ENCODE measurements at places on chromosomes 2 and 18.

DNA sequence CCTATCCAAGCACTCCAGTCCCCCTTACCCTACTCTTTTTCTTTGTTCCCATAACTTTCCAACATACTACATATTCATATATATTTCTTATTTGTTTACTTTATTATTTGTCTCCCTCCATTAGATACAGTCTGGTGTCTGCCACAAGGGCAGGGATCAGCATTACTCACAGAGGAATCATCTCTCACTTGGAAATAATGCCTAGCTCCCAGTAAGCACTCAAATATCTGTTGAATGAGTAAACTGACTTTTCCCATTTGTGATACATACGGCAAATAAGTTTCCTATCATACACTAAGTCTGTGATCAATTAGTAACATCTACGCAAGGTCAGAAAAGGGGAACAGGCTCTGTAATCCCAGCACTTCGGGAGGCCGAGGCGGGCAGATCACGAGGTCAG is 18.7 kb downstream of the C1D start:
- no peak for DNase-seq

- DNase-seq, result no peak
Observed at GRCh38 chr2:130380096-130380934, 24.5 kb downstream of the PTPN18 start.

- no peak for DNase-seq
Observed at GRCh38 chr2:40364151-40364874, 87.6 kb downstream of the SLC8A1 start.

DNA sequence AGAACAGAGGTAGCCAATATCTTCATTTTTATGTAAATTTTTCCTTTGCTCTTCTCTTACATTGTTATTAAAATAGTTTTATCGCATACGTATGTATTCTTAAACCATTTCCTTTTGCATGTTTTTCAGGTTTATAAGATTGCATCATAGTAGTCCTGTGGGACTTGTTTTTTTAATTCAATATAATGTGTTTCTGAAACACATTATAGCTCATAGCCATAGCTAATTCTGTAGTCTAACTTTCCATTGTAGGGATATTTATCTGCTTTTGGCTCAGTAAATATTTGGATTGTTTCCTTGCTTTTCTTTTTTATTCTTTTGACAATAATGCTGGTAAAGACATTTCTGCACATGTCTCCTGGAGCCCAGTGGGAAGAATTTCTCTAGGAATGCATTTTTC is 484.3 kb downstream of the PTPRM start:
- no peak for DNase-seq

- DNase-seq, result no peak
Observed at GRCh38 chr2:58911877-58912276, 670.8 kb upstream of the FANCL start.

DNA sequence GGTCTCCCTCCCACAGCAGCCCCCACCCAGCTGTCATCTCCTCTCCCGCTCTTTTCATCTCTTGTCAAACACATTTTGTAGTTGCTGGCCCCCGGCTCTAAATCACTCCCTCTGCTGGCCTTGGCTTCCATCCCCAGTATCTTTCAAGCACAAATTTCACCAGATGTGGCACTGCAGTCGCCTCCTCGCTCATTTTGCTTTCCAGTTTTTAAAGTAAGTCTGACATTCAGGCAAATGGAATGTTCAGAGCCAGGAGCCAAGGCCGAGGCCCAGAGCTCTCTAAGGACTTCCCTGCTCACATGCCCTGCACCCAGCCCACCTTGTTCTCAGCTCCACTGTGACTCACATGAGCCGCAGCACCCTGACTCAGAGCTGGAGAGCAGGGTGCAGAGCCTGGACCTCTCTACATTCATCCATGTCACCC is 158.4 kb downstream of the GALNT14 start:
- no peak for DNase-seq

GRCh38 chr2:238023608-238024007 is 37.2 kb upstream of the SCLY start:
- DNase-seq, result no peak

DNA sequence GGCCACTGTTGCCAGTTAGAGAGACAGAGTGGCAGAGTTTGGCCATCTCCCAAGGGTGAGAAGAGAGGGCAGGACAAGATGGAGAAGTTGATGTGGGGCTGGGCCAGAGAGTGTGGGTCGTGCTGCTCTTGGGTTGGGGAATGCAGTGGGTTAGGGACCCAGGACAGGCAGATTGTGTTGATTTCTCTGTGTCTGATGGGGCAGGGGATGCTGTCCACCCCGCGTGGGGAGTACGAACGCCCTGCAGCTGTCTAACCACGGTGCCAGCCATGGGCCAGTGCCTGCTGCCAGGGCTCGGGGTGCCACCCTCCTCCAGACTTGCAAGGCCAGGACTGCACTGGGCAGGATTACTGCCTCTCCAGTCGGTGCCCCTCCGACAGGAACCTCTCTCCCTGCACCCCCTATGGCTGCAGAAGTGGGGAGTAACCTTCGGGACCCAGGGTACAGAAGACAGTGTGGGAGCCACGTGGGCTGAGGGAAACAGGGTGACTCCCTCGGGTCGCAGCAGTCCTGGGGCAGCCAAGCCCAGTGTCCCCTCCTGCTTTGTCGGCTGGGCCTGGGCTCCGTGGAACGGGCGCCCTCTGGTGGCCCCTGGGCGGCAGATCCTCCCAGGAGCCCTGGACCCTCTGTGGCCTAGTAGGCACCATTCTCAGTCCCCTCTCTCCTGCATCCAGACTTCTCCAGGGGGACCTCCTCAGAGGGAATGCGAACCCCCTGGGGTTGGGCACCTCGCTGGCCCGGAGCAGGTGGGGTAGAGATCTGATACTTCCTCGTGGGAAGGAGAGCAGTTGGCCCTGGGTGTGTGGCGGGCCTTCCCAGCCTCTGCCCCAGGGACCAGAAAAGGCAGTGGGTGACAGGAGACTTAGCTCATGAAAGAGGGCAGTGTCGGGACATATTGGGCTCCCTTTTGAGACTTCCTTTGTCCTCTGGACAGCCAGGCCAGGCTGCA is 2.7 kb downstream of the GPC1 start:
- DNase-seq, result peak; percentile 92

DNA sequence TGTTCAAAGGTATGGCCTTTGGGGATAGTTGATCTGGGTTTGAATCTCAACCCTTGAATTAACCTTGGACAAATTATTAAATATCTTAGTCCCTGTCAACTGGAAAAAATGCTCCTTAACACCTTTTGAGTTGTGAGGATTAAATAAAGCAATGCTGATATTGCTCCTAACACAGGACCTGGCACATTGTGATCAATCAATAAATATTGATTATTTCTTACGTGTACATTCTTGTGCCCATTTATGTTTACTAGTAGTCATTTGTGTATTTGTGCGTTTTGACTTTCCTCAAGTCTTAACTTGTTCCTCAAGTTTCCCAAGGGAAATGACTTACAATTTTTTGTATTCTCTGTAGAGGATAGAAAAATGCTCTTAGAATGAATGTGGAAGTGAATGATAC is 19.6 kb upstream of the FIGN start:
- DNase-seq, result no peak

DNA sequence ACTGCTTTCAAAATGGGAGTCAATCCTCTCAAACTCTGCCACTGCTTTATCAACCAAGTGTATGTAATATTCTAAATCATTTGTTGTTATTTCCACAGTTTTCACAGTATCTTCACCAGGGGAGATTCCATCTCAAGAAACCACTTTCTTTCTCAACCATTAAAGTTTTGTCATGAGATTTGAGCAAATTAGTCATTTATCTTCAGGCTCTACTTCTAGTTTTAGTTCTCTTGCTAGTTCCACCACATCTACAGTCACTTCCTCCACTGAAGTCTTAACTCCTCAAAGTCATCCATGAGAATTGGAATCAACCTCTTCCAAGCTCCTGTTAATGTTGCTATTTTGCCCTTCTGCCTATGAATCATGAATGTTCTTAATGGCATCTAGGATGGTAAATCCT is 545.8 kb downstream of the ARHGAP15 start:
- no peak for DNase-seq

GRCh38 chr18:47274961-47275360 is 23.5 kb upstream of the SKOR2 start:
- no peak for DNase-seq

DNA sequence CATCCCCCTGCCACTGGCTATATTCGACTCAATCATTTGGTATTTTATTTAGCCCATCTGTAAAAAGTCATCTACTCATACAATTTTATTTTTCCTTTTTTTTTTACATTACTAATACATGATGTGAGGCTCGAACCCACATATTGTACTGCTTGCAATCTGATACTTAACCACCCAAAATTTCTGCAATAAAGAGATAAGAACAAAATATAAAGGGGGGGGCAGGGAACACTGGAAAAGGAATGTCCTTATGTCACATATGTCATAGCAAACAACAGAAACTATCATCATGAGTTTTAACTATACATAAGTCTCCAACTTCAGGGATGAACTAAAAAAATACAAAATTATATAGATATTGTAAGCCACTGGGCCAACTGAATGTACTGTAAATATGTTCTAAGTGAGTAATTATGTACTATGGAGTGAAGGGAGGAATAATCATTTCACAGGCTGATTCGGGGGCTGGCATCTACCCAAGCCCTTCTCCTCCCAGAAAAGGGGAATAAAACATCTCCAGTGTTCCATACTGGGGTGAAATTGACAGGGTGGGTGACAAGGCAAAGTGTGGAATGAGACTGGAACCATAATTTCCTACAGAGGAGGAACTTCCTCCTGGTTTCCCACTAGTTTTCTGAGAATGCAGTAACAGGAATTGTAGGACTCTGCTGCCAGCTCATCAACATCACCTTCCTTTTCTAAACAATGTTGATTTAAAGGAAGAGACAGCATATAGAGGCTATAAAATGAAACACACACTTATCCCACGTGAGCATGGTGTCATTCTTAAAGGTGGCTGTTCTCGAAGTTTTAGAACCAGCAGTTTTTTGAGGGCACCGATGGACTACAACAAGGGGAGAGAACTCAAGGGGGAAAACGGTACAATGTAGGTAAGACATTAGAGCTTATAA is 79.5 kb downstream of the FARSB start:
- DNase-seq, result no peak

DNA sequence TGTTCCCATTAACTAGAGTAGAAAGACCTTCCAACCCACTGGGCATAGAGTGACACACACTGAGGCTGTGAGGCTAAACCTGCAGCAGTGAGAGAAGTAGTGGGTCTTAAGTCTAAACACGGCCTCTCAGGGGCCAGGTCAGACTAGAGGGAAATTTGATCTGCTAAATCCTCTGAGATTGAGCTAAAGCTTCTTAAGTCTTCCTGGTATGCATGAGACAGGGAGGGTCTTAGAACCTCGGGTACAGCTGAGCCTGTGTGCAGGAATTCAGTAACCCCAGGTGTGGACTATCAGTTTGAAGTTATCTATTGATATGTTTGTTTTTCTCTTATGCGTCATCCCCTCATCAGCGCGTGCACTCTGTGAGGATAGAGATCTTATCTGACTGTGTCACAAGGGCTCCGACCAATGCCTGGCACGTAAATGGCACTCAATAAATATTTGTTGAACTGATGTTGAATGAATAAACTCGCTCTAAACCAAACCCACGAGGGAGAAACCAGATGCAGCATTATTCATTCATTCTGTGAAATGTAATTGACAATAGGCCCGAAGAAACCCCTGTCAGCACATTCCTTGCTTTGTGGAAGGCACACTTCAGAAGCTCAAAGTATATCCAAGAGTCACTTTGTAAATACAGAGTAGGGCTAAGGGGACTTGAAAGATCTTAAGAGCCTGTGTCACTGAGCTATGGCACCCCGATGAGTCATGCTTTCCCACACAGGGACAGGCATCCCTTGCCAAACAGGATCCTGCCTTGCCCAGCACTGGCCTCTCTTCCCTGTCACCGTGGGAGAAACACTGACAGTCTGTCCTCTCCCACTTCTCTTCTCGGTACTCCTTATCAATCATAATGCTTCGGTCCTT is 21.7 kb upstream of the RAB10 start:
- DNase-seq, result no peak

GRCh38 chr2:102137138-102137537 is 5.4 kb upstream of the IL1R1 start:
- no peak for DNase-seq

DNA sequence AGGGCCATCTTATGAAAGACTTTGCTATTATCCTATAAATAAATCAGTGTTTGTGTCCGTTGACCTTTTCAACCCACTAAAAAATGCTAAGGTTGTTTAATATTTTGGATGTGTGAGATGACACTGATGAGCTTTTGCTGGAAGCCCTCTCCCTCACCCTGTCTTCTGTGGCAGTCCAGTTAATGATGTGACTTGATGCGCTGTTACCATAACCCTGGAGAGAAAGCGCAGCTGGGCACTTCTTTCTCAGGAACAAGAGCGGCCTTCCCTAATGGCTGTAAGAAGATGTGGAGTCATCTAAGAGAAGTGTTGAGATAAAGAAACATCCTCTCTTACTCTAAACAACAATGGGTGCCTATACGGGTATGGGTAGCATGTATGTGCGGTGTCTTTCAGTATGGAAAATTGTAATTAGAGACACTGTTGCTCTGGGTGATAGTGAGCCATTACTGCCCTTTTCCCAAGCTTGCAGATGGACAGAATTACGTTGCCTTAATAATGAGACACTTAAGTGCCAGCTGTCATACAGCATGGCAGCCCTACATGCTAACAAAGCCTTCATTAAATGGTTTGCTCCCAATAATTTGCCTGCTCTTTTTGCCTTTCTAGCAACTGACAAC is 165.6 kb upstream of the NABP1 start:
- no peak for DNase-seq

All from GM13977 (cell line).